Natural killer cell (primary cell): ENCODE measurements at places on chromosomes 2 and 18. TPM values are rescaled to one million over a fixed set of nuclear protein-coding genes. Genes with fewer than 3 reads are reported as not detected.

The TTC32 gene
- 30.4 TPM for total RNA-seq

The TTC27 gene
- total RNA-seq = 13.7 TPM

The SOS1 gene
- total RNA-seq = 52.7 TPM

The RESP18 gene
- not detected for total RNA-seq
